ENCODE measurements at places on chromosomes 5 and 9.
A peak's percentile ranks its signal among the peaks of the same experiment; 100 is the strongest.

GRCh38 chr9:115794921-115795475, 358.6 kb upstream of the PAPPA start:
- DNase-seq = no peak

- DNase-seq = no peak
Observed at GRCh38 chr9:136219276-136219675, 14.3 kb upstream of the LHX3 start.

DNA sequence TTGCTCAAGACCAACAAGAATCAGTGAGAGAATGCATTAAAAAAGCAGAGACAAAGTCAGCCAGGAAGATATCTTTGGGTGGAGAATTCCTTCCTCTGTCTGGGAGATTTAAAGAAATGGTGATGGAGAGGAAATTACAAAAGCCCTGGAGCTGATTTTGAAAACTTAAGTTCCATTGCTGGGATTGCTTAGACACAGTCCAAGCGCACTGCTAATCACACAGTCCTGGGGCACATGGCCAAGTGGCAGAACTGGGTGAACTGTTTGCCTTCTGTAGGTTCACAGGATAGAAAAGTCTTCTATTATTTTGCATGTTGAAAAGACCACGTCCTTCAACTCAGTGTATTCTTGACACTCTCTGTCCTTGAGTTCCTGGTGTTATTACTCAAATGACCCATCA, 284.9 kb upstream of the FBXL7 start:
- DNase-seq = no peak

- no peak for DNase-seq
Observed at GRCh38 chr5:172616730-172617129, 24.3 kb upstream of the NEURL1B start.

DNA sequence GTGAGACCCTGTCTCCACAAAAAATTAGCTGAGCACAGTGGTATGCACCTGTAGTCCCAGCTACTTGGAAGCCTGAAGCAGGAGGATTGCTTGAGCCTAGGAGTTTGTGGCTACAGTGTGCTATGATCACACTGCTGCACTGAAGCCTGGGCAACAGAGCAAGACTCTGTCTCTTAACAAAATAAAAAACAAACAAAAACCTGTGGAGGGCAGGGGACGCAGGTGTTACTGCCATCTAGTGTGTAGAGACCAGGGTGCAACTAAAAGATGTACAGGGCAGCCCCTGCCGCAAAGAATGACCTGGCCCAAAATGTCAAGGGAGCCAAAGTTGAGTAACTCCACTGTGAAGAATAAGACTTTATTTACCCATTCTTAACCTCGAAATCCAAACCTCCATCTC, 27.1 kb downstream of the ASPN start:
- peak; percentile 13 for DNase-seq

DNA sequence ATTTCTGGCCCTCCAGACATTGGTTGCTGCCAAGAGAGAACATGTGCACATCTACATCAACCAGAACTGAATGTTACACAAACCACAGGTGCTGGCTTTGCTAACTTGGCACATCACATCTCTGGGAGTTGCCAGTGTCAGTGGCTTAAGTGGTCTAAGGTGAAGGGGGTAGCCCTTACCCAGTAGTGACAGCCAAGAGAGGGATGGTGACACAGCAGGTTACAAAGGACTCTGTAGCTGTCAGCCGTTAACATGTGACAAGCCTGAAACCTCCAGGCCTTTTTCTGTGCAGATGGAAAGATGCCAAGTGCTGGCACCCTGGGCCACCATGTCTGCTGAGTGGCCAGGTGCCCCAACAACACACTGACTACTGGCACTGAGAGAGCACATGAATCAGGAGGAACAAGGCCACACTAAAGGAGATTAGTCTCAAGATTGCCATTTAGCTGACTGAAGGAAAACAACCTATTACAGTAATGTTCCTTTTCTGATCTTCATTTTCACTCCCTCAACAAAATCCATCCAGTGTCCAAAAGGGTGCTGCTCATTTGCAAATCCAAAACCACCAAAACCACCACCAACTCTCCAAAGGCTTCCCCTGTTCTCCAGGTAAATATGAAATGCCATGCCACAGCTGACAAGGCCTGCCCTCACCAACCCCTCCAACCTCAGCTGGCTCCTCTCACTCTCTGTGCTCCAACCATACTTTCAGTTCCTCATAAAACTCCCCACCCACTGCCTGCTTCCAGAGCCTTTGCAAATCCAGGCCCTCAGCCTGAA, 20.2 kb downstream of the SIL1 start:
- no peak for DNase-seq

DNA sequence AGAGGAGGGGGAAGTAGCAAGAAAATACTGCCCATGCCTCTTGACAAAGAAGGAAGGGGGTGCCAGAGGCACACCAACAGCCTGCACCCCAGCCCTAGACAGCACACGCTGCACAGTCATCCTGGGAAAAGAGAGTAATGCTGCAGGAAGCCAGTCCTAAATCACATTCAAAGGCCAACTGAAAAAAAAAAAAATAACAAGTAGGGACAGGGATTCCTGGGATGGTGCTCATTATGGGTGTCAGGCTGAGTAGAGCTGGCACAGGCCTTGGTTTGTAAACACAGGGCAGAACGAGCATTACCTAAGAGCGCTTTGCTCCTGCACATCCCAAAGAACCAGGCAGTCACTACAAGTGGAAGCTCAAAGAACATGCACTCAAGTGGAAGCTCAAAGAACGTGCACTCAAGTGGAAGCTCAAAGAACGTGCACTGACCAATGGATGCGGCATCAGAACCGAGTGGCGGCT, 7.8 kb downstream of the RAPGEF1 start:
- DNase-seq = no peak

GRCh38 chr9:27726244-27727081, 153.2 kb upstream of the C9orf72 start:
- peak; percentile 76 for DNase-seq

DNA sequence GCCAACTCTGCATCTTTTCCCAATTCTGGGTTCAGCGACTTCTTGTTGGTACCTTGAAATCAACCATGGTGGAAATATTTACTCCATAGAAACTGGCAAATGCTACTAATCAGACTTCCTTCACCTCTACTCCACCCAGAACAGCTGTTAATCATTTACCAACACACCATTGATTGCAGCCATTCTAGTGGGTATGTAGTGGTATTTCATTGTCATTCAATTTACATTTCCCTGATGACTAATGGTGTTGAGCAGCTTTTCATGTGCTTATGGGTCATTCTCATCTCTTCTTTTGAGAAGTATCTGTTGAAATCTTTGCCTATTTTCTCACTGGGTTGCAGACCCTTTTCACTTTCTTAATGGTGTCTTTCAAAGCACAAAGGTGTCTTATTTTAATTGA, 122.4 kb upstream of the MSX2 start:
- DNase-seq = no peak

GRCh38 chr9:74630228-74630627, 133.1 kb downstream of the RORB start:
- DNase-seq = no peak

DNA sequence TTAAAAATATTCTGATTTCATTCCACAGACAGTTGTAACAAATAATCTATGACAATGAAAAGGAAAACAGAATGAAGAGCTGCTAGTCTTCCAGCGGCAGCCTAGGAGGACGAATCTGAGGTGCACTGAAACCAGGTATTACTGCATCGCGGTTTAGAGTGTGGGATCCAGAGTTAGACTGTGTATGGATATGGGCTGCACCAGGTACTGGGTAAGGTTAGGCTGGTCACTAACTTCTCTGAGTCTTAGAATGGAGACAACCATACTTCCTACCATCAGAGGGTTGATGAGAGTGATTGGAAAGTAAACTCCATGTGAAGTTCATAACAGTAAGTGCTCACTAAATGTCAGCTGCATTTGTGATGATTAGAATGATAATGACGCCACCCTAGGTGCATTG, 158.7 kb downstream of the MYO10 start:
- DNase-seq = no peak

DNA sequence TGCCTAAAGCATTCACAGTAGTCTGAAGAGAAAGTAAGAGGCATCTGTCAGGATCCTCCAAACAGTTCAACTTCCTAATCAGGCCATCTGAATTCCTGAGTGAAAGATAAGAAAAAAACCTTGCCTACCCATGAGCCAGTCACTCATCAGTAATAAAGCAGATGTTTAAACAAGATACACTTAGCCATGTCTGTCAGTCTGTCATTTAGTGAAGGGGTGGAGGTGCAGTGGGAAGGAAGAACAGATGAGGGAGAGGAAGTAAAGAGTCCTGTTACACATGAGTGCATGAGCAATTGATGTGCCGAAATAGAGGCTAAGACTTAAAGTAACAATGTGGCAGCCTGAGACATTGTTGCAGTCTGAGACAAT, 29.9 kb upstream of the DMRTA1 start:
- DNase-seq = no peak

- DNase-seq = no peak
Observed at GRCh38 chr5:74059706-74060105, 433.7 kb downstream of the ARHGEF28 start.

GRCh38 chr5:62369039-62369438, 34.7 kb downstream of the DIMT1 start:
- no peak for DNase-seq

- DNase-seq = no peak
Observed at GRCh38 chr5:11528720-11529119, 375.5 kb downstream of the CTNND2 start.

- no peak for DNase-seq
Observed at GRCh38 chr5:155046591-155046990, 33.0 kb downstream of the KIF4B start.

DNA sequence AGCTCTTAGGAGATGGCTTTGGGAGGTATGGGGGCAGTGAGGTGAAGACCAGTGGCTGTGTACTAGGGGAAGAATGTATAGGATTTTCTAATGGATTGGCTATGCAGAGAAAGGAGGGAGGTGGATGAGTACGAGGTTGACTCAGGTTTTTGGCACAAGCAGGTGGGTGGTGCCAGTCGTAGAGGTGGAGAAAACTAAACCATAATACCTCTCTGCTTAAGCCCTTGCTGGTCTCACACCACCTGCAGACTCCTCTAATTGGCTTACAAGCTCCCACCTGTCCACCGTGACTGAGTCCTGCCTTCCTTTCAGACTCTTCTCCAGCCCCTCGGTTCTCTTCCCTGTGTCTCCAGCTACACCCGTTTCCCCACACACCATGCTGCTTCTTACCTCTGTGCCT, 521.7 kb upstream of the CLINT1 start:
- no peak for DNase-seq

GRCh38 chr5:139954462-139954861, 88.6 kb downstream of the NRG2 start:
- no peak for DNase-seq

DNA sequence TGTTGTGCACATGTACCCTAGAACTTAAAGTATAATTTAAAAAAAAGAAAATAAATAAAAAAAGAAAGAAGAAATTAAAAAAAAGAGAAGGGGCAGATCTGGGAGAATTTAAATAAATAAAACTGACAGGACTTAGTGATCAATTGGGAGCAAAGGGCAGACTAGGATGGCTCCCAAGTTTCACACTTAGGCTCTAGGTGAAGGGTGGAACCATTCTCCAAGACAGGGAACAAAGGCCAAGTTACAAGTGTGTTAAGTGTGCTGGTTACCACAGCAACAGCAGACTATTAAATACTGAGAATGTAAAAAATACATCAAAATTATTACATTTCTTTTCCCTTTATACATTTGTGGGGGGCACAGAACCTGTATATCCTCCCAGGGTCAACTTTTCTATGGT, 7.1 kb downstream of the ZDHHC21 start:
- DNase-seq = no peak

DNA sequence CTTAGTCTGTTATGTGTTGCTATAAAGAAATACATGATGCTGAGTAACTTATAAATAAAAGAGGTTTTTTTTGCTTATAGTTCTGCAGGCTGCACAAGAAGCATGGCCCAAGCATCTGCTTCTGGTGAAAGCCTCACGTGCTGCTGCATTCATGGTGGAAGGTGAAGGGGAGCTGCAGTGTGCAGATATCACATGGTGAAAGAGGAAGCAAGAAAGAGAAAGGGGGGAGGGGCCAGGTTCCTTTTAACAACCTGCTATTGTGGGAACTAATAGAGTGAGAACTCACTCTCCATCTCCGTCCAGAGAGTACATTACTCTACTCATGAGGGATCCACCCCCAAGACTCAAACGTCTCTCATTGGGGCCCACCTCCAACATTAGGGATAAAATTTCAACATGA, 12.5 kb upstream of the PARP8 start:
- DNase-seq = no peak

GRCh38 chr9:68760674-68761333, 55.8 kb downstream of the PIP5K1B start:
- no peak for DNase-seq

- DNase-seq = no peak
Observed at GRCh38 chr5:139774980-139775661, 20.5 kb upstream of the PSD2 start.

GRCh38 chr5:18745988-18746615, 1111.8 kb downstream of the TAF11L14 start:
- DNase-seq = no peak

GRCh38 chr5:127814588-127814973, 111.4 kb downstream of the CCDC192 start:
- no peak for DNase-seq

DNA sequence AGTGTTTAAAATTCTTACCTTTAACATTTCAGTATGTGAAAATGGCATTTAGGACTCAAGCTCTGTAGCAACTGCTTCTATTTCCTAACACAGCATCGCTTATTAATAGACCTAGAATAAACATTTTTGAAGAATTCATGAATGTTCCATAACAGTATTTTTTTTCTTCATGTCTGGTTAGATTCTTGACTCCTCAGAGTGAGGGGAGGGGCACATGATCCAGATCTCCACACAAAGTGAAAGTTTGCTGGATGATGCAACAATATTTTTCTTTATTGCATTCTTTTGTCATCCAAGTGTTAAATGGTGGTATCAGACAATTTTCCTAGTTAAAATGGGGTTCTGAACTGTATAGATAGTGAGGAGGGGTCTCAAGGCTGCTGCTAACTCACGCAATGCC, 130.8 kb upstream of the MAN2A1 start:
- no peak for DNase-seq

GRCh38 chr9:134215420-134215698, 51.0 kb upstream of the RNU6ATAC start:
- DNase-seq = no peak

DNA sequence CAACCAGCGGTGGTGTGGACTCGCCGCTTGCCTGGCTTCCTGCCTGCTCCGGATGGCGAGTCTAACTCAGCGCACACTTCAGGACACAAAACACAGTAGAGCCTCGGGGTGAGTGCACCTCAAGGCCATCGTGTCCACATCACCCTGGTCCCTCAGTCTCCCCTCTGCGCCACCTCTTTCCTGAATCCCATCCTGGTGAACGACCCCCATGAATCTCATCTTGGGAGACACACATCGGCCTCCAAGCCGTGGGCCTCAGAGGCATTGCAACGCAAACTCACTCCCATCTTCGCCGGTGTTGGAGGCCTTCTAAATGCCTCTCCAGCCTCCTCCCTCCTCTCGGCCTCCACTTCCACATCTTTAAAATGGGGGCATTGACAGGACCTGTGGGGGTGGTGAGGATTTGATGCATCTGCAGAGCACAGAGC, 124.3 kb downstream of the COL23A1 start:
- no peak for DNase-seq

Data from iPS DF 6.9 (cell line).